ENCODE measurements at places on chromosomes 3 and 15. TPM values are rescaled to one million over a fixed set of nuclear protein-coding genes. Genes with fewer than 3 reads are reported as not detected.

CFAP44 gene
- 3.4 TPM for total RNA-seq

ZNF662 gene
- not detected for total RNA-seq

CNTN4 gene
- not detected for total RNA-seq

LCMT2 gene
- total RNA-seq = 9.6 TPM

GPR176 gene
- total RNA-seq = not detected

SLC6A20 gene
- 0.05 TPM for total RNA-seq

HESX1 gene
- 0.42 TPM for total RNA-seq

ST8SIA2 gene
- total RNA-seq = not detected

CMTM8 gene
- total RNA-seq = 4.4 TPM

FYTTD1 gene
- 35.5 TPM for total RNA-seq

CPNE4 gene
- total RNA-seq = not detected

FOXP1 gene
- total RNA-seq = 68.8 TPM

GUCA1C gene
- not detected for total RNA-seq

IL20RB gene
- total RNA-seq = 1.5 TPM

TIGIT gene
- total RNA-seq = 129 TPM

UBA7 gene
- 149 TPM for total RNA-seq
